Pancreas (tissue), 10 donors: ENCODE measurements at places on chromosomes 5 and 9. TPM values are rescaled to one million over a fixed set of nuclear protein-coding genes. Genes with fewer than 3 reads are reported as not detected.

DNA sequence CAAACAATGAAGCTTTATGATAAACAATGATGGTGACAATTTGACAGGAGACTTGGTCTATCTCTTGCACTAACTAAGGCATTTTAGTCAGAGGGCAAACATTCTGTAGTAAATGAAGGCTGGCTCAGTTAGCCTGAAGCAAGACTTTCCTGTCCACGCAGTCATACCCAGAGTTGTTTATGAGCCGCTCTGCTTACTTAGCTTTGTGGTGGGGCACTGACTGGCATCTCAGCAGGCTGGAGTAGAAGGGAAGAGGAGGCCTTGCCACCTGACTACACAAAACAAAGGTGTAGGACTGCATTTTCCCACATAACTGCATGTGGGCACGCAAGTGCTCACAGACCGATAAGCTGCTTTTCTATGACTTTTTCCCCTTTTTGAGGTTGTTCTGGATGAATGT is 133.7 kb upstream of the EPB41L4A start:
- no peaks in the 10 kb centered on the region for H3K27me3 ChIP-seq
- no peak overlapping the region for H3K27ac ChIP-seq
- H3K36me3 ChIP-seq, result no peaks in the 10 kb centered on the region

- no peak overlapping the region for H3K4me3 ChIP-seq
- H3K27ac ChIP-seq, result no peak overlapping the region
- H3K27me3 ChIP-seq, result no peaks in the 10 kb centered on the region
- no peaks in the 10 kb centered on the region for H3K36me3 ChIP-seq
- DNase-seq, result no peak
Observed at GRCh38 chr5:125575891-125576505, 829.6 kb upstream of the ZNF608 start.

DNA sequence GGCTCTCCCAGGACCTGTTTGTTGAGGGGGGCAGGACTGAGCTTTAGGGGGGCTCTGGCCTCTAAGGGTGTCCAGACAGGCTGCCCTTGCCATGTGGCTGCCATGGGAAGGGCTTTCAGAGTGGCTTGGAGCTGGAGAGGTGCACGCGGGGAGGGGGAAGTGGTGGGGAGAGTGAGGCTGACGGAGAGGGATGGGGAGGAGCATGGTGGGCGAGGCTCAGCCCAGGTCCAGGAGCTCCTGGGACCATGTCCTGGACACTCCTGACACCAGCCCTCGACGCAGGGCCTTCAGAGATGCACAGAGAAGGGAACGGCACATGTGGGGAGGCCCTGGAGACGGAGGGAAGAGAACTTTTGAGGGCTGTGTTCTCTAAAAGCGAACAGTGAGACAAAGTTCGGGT is 2.4 kb downstream of the SPAAR start:
- DNase-seq, result no peak
- no peak overlapping the region for H3K27ac ChIP-seq
- H3K36me3 ChIP-seq, result no peaks in the 10 kb centered on the region
- peaks cover 6% of the 10 kb centered on the region for H3K4me1 ChIP-seq
- H3K4me3 ChIP-seq, result no peak overlapping the region

GRCh38 chr9:136089697-136090045 is 5.4 kb downstream of the NACC2 start:
- no peak overlapping the region for H3K27ac ChIP-seq
- DNase-seq, result no peak
- no peaks in the 10 kb centered on the region for H3K27me3 ChIP-seq
- peaks cover 11% of the 10 kb centered on the region for H3K4me1 ChIP-seq

Gene ZFYVE16
- 14.9 TPM for total RNA-seq

GRCh38 chr5:74766418-74766848 is 484 bp downstream of the GFM2 start:
- peaks cover 20% of the 10 kb centered on the region for H3K4me1 ChIP-seq
- peaks cover 9% of the 10 kb centered on the region for H3K36me3 ChIP-seq
- no peaks in the 10 kb centered on the region for H3K27me3 ChIP-seq
- no peak for DNase-seq
- peak overlapping the region; percentile 81 for H3K4me3 ChIP-seq

- no peak for DNase-seq
- H3K36me3 ChIP-seq, result no peaks in the 10 kb centered on the region
- no peak overlapping the region for H3K4me3 ChIP-seq
Observed at GRCh38 chr9:3032898-3033297, 189.0 kb upstream of the PUM3 start.

Gene ARHGEF28
- total RNA-seq, result 29.8 TPM

DNA sequence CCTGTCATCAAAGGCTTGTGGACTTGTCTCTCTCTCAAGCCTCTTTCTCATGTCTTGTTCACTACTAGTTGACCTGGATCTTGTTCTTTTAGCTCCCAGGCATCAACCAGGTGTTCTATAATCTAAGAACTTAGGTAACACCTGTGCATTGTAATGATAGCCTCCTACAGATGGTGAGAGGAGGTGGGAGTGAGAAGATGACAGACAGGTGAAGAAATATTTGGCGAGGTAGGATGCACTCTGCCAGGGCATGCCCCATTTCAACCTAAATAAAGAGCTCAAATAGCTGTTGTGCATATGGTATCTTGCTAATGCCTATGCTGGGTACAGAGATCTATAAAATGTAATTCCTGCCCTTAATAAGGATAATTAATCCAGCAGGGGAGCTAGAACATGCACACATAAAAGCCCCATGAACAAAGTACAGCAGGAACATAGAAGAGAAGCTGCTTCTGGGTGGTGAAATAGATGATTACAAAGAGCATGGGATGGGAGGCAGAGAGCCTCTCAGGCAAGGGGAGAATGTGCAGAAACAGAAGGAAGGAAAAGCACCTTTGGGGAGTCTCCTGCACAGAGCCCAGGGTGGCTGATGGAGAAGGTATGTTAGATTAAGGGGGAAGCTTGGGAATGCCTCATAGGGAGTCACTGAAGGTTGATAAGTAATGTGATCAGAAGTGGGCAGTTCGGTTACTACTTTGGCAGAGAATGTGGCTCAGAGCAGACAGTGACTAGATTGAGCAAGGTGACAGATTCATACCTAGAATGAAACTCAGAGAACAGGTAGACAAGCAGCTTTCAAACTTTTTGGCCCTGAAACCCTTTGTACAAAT is 28.0 kb upstream of the PLIN2 start:
- no peaks in the 10 kb centered on the region for H3K27me3 ChIP-seq
- H3K36me3 ChIP-seq, result no peaks in the 10 kb centered on the region
- peaks cover 5% of the 10 kb centered on the region for H3K4me1 ChIP-seq
- H3K27ac ChIP-seq, result no peak overlapping the region

DNA sequence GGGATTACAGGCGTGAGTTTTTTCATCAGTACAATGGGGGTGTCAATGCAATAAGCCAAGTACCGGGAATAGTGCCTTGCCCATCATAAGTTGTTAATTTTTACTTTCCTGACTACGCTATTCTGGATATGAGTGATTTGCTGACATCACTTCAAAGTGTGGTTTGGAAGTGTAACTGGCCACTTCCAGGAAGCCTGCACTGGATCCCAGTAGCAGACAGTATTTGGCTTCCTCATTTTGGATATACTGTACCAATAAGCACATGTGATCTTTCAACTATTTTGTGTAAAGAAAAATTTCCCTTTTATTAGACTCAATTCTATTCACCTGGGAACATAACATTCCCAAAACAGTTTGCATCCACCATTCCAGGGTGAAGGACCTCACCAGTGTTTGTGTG is 417.7 kb upstream of the KLF4 start:
- no peaks in the 10 kb centered on the region for H3K4me1 ChIP-seq
- H3K27ac ChIP-seq, result no peak overlapping the region
- H3K4me3 ChIP-seq, result no peak overlapping the region
- no peaks in the 10 kb centered on the region for H3K27me3 ChIP-seq
- DNase-seq, result no peak

DNA sequence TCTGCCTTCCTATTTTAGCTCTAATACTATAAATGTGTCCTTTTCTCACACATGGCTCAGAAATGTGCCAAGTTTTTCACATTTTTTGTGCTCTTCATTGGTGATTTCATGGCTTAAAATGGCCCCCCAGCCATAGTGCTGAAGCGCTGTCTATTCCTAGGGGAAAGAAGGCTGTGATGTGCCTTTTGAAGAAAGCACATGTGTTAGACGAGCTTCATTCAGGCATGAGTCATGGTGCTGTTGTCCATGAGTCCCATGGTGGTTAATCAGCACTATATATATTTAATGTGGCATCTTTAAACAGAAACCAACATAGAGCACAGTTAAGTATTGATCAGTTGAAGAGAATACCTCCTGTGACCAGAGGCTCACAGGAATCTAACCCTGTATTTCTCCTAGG is 55.8 kb downstream of the PDE8B start:
- H3K27ac ChIP-seq, result no peak overlapping the region
- H3K36me3 ChIP-seq, result no peaks in the 10 kb centered on the region
- no peak for DNase-seq
- H3K4me1 ChIP-seq, result no peaks in the 10 kb centered on the region
- H3K27me3 ChIP-seq, result no peaks in the 10 kb centered on the region

- no peak overlapping the region for H3K4me3 ChIP-seq
- H3K4me1 ChIP-seq, result no peaks in the 10 kb centered on the region
- no peak for DNase-seq
- H3K36me3 ChIP-seq, result no peaks in the 10 kb centered on the region
Observed at GRCh38 chr5:97644206-97644605, 461.2 kb upstream of the RIOK2 start.

GRCh38 chr9:77712533-77713130 is 64.5 kb upstream of the GNA14 start:
- H3K27ac ChIP-seq, result no peak overlapping the region
- H3K36me3 ChIP-seq, result no peaks in the 10 kb centered on the region
- H3K4me3 ChIP-seq, result no peak overlapping the region
- H3K4me1 ChIP-seq, result no peaks in the 10 kb centered on the region
- H3K27me3 ChIP-seq, result no peaks in the 10 kb centered on the region

GRCh38 chr9:81787747-81788632 is 98.6 kb upstream of the TLE1 start:
- peaks cover 8% of the 10 kb centered on the region for H3K4me1 ChIP-seq
- peak overlapping the region; percentile 50 for H3K27ac ChIP-seq
- DNase-seq, result no peak
- H3K27me3 ChIP-seq, result no peaks in the 10 kb centered on the region
- H3K4me3 ChIP-seq, result no peak overlapping the region
- H3K36me3 ChIP-seq, result no peaks in the 10 kb centered on the region

GRCh38 chr5:146564007-146564762 is 48.2 kb upstream of the GPR151 start:
- H3K36me3 ChIP-seq, result no peaks in the 10 kb centered on the region
- H3K4me1 ChIP-seq, result no peaks in the 10 kb centered on the region
- no peak for DNase-seq
